T-cell (primary cell): ENCODE measurements at places on chromosomes 5 and 9.

DNA sequence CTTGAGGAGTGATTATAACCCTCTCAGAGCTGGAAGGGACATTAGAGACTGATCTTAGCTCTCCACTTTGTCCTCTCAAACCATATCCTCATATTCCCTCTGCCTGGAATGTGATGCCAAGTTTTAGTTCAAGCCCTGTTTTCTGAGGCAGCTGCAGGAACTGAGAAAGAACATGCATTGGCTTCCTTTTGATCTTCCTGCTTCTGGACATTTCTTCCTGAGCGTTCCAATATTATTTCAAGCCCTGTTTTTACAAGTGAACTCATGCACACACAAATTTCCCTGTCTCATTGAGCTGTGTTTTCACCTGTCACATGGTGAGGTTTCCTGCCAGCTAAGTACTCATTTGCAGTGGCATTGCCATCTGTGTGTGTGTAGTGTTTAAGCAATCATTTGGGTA, 17.0 kb downstream of the FOCAD start:
- no peak for DNase-seq

DNA sequence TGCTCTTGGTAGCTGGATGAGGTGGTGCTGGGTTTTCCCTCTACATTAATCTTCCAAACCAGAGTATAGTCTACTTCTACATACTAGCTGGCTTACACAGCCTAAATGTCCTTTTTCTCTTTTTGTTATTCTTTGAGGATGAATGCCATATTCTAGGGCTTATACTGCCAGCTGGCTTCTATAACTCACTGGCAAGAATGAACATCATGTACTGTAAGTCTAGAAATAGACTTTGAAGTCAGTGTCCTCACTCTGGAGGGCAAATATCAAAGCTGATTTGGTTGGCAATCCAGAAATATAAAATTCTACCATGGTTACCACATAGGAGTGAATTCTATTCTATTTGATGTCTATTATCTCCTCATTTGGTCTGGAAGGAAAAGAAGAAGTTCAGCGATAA, 251.7 kb upstream of the TYRP1 start:
- DNase-seq: no peak

DNA sequence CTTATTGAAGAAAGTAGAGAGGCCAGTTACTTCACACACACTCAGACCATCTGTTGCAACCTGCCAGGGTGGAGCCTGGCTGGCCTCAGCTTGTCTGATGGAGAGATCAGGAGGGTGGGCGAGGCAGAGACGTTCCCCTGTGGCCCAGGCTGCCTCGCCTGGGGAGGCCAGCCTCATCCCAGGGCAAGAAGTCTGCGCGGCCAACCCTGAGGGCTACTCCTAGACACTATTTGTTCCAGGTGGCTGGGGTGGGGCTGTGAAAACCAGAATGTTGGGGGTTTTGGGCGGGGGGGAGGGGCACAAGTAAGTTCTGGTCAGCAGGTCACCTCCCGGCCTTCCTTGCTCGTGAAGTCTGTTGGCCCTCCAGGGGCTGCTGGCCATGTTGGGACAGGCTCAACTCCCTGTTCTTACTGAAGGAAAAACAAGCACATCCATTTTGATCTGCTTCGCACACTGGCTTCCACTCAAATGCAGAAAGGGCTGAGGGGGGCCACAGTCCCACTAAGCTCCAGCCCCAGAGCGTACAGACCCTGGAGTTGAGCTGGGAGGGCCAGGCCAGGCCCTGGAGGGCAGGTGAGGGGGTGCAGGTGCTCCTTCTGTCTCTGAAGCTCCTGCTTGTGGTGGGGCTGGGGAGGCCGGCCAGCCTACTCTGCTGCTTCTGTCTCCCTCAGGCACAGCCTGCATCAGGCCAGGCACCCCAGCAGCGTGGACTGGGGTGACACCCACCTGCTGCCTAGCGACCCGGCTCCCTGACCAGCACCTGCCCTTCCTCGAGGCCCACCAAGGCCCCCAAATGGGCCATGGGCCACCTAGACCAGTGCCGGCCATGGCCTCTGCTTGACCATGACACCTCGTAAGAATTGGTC, 46.6 kb downstream of the SECISBP2 start:
- no peak for DNase-seq

DNA sequence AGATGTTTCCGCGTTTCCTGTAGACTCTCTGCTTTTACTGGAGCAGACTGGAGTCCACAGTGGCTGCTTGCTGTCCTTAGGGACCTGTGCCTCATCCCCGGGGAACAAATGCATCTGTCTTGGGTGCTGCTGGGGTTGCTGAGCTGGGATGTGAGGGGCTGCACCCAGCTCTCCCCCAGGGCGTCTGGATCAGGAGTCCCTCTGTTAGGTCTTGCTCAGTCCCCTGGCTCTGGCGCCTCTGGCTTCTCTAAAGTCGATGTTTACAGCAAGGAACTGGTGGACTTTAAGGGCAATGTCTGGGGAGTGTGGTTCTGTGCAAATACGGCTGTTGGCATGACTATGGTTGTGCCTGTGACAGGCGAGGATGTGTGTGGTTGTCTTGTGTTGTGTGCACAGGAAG, 91.4 kb downstream of the CACNA1B start:
- DNase-seq: peak; percentile 15

DNA sequence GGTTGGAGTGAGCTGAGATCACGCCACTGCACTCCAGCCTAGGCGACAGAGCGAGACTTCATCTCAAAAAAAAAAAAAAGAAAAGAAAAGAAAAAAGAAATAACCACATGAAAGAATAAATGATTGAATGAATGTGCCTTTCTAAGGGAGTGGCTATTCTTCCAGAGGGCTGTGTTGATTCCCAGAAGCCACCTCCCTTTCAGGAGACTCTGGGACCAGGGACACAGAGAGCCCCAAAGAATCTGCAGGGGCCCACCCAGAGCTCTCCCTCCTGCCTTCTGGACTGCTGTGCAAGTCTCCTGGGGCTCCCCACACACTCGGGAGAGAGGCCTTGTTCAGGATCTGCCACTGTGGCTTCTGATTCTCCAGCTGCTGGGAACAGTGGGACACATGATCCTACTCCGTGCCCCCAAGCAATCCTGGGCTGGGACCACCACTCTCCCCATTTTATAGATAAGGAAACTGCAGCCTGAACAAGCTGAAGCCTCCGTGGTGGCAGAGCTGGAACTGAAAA, 23.6 kb downstream of the CAMK2A start:
- DNase-seq: no peak

GRCh38 chr5:141485321-141486055, 658 bp downstream of the PCDHGC4 start:
- no peak for DNase-seq
